HepG2 (cell line): ENCODE measurements at places on chromosomes 1 and 21. TPM values are rescaled to one million over a fixed set of nuclear protein-coding genes. Genes with fewer than 3 reads are reported as not detected.

The C1orf226 gene
- polyA plus RNA-seq: 4.9 and 6.0 TPM in 2 replicates

The ZYG11B gene
- 6.4 and 6.9 TPM in 2 replicates for polyA plus RNA-seq

The LY9 gene
- not detected in 2 replicates for polyA plus RNA-seq

- no peak for DNase-seq
These were observed 25.4 kb upstream of the NPL start for GRCh38 chr1:182764029-182764727.

DNA sequence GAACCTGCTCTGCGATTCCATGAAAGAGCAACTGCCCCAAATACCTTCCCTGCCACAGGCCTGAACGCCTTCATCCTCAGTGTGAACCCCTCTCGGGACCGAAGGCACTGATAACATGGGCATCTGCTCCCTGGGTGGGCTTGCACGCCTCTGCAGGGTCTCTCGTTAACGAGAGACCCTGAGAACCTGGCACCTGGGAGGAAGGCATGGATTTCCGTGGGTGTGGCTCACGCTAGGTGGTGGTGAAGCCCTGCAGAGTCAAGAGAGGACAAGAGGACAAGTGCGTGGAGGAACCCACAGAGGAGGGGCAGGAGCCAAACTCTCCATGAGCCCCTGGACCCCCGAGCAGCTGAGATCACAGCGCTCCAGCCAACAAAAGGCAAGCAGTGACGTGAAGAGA is 26.8 kb upstream of the COL6A2 start:
- DNase-seq: no peak
